ENCODE measurements at places on chromosomes 2 and 18.

DNA sequence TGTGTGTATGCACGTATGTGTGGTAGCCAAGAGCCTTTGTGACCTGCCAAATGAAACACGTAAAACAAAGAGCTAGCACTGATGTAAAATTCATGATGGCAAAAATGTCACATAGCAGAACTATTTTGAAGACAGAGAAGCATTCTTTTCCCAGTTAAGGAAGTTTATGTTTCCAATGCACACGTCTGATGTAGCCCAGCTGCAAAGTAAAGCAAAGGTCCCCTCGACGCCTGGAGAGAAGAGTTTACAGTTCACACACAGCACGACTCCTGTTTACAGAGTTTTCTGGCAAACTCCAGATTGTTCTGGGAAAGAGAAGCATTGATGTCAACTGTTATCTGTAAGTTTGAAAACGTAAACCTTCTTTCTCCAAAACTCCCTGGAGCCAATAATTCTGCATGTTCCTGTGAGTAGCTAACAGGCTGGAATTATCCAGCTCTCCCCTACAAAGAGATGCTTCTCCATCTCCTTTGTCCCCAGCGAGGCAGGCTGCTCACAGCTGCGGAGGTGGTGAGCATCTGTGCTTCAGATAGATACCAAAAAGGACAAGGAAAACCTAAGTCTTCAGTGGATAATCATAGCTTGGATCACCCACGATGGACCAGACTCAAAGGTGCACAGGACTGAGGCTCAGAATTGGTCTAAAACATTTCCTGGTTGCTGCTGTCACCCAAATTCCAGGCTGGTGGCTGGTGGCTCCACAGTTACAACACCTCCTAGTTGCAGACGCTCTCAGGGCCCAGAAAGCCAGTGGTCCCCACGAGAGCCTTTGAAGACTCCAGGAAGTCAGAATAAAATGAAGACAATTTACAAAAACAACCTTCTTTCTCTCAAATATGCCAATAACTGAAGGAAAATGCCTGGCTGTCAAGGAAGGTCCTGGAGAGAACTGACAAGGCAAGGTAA lies 87.4 kb downstream of the COL6A3 start:
- DNase-seq, result no peak

DNA sequence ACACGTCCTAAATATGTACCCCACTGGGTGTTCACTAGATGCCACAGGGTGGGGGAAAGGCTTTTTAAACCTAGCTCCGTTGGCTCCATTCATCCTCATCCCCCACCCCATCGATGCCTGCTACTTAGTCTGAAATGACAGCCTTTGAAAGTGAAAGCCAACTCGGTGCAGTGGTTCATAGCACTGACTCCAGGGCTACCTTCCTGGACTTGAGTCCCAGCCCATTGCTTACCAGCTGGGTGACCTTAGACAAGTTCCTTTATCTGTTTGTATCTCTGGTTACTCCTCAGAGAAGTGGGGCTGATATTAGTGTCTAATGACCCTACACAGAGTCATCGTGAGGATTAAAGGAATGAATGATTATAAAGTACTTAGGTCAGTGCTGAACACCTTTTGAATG lies 24.4 kb downstream of the EHD3 start:
- peak; percentile 20 for DNase-seq

DNA sequence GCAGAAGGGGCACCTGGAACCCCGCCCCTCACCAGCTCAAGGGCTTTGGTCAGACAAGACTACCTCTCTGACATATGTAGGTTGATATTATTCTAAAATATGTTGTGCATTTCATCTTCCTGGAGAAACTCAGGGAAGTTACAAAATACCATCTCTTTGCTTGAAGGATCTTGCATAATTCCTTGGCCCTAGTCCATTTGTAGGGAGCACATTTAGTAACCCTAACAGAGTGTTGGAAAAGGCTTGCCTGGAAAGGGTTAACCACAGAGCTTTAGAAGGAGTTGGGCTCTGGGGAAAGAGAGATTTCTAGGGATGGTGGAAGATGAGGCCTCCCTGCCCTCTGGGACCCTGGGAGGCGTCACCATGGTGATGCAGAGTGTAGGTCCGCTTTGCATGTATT lies 143.0 kb upstream of the SLC1A4 start:
- DNase-seq, result no peak

GRCh38 chr2:230991598-230991997 lies 4.3 kb upstream of the SPATA3 start:
- DNase-seq, result no peak

DNA sequence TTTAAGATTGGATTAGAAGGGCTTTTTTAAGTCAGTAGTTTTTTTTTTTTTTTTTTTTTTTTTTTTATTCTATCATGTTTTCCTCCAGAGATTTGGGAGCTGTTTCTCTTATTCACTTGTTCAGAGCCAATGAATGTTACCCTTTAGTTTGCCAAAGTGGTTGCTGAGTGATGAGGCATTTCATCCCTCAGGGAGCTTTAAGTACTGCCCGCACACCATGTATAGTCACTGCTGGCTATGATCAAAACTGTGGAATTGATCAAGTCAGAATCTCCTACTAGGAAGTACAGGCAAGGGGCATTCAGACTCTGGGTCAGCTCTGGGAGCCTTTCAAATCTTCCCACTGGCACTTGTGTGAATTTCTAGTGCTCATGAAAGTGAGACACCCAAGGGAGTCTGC lies 201.6 kb downstream of the IKZF2 start:
- no peak for DNase-seq

- peak; percentile 11 for DNase-seq
These were observed 39.9 kb upstream of the CDC42EP3 start for GRCh38 chr2:37711308-37711731.

GRCh38 chr2:151040039-151040438 lies 221.6 kb downstream of the RBM43 start:
- DNase-seq, result no peak

DNA sequence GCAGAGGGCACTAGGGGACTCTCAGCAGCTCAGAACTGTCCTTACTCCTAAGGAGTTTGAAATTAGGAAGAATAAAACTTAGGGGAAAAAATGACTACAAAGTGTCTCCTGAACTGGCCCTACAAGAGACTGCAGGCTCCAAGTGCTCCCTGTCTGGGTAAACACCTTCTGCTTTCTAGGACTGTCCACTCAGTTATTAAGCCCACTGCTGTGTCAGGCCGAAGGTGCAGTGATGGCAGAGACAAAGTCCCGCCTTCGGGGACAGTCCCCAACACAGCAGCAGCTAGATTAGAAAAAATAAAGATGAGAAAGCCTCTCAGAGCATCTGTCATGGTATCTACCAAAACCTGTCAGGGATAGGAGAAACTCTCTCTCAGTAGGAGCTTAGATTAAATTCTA lies 28.3 kb downstream of the TWIST2 start:
- no peak for DNase-seq

- DNase-seq, result no peak
These were observed 164.4 kb upstream of the MGAT5 start for GRCh38 chr2:134089454-134089853.

- no peak for DNase-seq
These were observed 67.4 kb upstream of the RPL31 start for GRCh38 chr2:100934504-100935371.

- DNase-seq, result no peak
These were observed 219.7 kb downstream of the GULP1 start for GRCh38 chr2:188511346-188511745.

DNA sequence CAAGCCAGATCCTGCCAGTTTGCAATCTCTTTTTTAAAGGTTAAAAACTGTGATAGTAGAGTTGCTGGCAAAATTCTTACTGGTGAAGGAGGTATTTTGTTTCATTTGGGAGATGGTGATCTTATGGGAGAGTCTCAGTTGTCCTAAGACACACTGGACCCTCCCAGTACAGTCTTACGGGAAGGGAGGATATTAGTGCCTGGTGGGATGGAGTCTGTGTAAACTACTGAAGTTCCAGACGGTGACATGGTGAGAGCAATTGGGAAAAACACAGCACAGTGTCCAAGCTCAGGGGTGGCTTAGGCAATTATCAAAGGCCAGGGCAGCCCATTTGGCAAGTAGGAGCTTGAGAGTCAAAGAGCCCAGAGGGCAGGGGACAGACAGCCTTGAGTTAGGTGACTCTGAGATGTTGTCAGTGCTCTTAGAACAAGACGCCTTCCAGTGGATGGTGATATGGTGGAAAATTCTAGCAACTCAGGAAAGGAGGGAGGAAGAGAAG lies 143.7 kb upstream of the CCDC68 start:
- no peak for DNase-seq

DNA sequence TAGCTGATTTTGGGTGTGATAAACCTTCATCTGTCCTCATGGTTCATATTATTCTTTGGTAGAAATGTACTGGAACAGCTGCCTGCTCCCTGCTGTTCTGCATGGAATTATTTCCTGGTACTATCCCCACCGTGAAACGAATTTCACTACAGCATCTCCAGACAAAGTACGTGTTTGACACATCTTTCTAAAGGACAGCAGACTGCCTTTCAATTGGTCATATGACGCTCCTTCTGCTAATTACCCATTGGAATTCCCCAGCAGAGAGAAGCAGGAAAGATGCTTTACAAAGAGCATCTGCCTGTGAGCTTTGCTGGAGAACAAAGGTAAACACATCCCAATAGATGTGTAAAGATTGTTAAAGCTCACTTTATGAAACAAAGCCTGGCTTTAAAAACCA lies 4.4 kb upstream of the RFX8 start:
- no peak for DNase-seq

DNA sequence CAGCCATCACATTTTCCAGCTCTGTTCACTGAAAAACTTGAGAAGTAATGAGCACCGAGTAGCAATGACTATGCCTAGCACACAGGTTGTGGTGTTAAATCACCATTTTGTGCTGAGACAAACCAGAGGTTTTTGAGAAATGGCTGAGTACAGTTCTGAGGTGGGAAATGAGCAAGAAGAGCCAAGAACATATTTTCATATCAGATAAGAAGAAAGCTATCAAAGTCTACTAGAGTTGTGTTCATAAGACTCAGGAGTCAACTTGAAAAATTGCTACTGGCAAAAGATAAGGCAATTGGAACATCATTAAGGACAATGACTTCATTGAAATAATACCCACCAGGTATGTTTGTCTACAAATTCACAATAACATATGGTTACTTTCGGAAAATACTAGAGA lies 108.1 kb downstream of the RIT2 start:
- no peak for DNase-seq

DNA sequence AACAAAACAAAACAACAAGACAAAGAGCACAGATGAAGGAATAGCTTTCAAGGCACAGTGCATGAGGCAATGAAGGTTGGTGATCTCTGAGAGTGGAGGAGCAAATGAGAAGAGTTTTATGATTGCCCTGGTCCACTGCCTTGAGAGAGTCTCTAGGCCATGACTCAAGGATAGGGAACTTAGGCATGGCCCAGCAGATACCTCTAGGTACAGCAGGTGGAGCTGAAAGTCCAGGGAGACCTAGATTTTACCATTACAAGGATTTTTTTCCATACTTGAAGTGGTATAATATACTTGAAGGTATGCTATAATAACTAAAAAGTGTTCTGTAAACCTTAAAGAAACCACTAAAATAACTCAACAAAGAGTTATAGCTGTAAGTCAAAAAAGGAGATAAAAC lies 239.5 kb upstream of the KLHL29 start:
- DNase-seq, result no peak

DNA sequence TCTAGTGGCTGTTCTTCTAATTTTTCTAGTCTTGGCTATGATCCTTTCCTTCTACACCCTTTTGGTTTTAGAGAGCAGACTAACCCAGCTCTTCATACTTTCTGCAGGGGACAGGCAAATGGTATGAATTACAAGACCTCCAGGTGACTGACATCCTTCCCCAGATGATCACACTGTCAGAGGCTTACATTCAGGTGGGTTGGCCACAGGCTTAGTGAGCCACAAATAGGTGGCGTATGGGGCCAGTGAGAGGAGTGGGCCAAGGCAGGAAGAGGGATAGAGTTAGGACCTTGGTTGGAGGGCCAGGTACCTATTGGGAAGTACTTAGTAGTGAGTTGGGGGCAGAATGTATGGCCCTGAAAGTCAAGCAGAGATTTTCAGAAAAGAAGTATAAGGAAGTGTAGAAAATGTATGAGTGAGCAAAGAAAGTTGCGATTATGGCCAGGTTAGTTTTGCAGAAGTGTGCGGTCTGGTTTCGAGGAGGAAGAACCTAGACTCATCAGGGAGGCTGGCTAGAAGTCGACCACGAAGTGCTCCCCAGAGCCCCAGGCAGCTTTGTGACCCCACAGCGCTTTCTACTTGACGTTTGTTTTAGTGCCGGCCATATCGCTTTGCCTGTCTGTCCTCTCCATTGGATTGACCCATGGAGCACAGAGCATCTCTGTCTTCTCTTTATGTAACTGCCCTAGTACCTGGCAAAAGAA lies 20.0 kb downstream of the SFTPB start:
- DNase-seq, result no peak

- peak; percentile 70 for DNase-seq
These were observed 82.0 kb downstream of the SMAD7 start for GRCh38 chr18:48868468-48869466.

DNA sequence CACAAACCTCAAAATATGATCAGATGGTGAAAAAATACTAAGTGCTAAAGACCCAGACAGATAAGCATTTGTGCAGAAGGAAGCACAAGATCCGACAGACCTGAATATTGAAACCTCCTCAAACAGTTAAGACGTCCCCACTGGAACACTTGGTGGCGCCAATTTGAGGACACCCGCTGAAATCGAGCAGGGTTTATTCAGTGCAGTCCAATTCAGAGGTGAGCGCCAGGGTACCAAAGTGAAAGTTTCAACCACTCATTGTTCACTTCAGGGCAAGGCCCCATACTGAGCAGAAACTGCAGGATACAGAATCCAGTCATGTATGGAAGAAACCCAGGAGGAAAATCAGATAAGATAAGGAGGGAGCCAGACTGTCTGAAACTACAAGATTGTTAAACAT lies 417.6 kb downstream of the LRRTM4 start:
- DNase-seq, result no peak

DNA sequence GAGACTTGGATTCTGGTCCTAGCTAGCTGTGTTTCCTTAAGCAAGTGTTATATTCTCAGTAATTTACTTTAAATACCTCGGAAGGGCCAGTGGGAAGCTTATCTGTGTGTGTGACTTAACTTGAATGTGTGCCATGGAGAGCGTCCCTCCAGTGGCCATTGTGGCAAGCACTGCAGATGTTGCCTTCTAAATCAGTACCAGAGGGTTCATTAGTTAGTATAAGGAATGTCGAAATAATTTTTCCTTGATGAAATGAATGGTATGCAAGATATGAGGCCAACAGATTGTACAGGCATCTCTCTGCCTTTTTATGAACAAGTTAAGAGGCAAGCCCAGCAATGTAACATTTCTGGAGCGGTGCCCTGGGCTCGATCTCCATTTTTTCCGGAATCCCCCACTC lies 52.0 kb downstream of the FBXO36 start:
- DNase-seq, result no peak

DNA sequence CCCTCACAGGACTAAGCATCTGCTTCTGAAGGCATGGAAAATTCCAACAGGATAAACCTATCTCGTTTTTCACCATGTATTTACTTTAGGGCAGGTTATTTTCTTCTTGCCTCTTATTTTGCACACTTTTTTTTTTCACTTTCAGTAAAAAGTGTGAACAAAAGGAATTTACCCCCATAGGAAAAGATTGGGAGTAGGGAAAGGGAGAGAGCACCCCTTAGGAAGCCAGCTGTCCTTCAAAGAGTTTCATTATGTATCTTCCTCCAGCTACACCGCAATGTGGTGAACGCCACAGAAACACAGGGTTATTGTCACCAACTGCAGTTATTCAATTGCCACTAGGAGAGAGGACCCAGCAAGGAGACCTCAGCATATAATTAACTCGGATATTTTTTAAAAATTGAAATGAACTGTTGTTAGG lies 286.2 kb upstream of the VRK2 start:
- peak; percentile 23 for DNase-seq
